NCI-H446 (cell line): ENCODE measurements at places on chromosomes 5 and 9.

- DNase-seq, result no peak
Observed at GRCh38 chr9:90499761-90500160, 142.9 kb downstream of the DIRAS2 start.

DNA sequence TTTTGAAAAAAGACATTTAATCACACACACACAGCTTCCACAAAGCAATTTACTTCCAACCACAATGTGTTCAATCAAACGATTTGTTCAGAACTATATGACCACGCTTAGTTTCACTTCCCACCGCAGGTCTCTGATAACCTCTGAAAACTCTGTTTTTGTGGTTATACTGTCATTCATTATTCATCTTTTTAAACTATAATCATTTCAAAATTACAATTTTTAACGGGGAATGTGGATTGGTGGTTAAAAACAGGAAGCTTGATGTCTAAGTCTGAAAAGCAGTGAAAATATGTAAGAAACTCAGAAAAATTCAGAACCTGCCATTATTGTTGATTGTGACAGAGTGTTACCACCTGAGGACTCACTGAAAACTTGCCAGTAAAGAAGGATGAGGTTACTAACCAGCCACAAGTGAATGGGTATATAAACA is 12.7 kb upstream of the TMEM174 start:
- DNase-seq, result no peak

GRCh38 chr9:125959951-125960619 is 212.9 kb downstream of the PBX3 start:
- no peak for DNase-seq

DNA sequence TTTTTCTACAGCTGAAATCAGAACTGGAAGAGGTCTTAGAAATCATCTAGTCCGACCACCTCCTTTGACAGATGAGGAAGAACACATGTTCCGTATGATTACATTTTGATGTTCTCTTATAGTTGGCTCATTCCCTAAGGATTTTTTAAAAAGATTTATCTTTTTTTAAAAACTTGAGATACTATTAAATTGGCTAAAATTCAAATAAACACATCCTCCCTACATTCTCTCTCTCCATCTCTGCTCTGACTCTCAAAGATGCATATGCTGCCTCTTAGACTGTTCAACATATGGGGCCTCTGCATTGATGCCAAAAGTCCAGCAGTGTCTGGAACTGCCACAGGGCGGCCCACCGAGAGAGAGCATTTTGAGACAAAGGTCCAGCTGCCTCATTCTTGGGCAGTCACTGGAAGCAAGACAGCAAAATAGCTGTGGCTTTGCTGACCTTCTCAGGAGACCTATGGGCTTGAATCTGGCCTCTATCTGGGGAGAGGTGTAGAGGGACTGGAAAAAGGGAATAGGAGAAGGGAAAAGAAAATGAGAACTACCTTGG is 12.8 kb upstream of the TSSK1B start:
- peak; percentile 68 for DNase-seq

DNA sequence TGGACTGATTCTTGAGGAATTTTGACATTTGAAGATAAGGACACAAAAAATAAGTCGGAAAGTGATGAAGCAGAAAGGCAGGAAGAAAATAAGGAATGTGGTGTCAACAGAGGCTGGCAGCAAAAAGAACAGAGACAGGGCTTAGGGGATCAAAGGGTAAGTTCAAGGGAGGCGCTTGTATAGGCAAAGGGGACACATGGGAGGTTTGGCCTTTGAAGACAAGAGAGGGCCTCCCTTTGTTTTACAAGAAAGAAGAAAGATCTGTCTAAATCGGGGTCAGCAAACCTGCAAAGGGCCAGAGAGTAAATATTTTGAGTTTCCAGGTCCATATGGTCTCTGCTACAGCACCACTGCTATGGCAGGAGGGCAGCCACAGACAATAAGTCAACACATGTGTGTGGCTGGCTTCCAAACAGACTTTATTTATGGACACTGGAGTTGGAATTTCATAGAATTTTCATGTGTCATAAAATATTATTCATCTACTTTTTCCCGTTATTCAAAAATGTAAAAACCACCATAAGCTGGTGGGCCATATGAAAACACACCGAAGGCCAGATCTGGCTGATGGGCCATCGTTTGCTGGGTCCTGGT is 112.0 kb upstream of the FBXL7 start:
- DNase-seq, result no peak

DNA sequence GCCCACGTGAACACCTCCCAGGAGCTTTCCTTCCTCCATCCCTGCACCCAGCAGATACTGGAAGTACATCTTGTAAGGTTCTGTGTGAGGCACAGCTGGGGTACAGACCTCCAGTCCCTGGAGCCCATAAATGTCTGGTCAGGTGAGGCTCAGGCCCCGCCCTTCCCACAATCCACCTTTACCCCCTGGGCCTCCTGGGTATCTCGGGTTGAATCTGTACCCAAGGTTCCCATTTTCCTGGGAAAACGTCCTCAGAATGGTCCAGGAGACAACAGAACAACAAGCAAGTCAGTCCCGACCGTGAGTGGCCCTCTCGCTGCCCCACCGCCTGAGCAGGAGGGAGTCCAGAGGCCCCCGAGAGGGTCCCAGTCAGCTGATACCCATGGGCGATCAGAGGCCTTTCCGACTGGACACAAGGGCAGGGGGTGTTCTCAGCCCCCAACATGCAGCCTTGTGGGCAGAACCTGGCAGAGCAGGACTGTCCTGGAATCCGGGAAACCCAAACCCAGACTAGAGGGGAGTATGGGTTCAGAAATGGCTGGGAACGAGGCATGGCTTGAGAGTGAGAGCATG is 4.3 kb downstream of the SPATA31E1 start:
- no peak for DNase-seq

DNA sequence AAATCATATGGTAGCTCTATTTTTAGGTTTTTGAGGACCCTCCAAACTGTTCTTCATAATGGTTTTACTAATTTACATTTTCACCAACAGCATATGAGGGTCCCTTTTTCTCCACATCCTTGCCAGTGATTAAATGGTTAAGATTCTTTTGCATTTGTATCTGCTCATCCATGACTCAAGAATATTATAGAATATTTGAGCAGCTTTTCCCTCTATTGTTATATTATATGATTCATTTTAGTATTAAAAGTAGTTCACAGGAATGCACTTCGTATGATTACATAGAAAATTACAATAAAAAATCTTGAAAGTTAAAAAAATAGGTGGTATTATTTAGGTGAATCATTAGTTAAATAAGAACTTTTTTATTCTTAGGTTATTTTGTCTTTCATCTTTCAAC is 140.7 kb downstream of the WDR70 start:
- DNase-seq, result no peak

- peak; percentile 39 for DNase-seq
Observed at GRCh38 chr5:11683666-11684065, 220.6 kb downstream of the CTNND2 start.

DNA sequence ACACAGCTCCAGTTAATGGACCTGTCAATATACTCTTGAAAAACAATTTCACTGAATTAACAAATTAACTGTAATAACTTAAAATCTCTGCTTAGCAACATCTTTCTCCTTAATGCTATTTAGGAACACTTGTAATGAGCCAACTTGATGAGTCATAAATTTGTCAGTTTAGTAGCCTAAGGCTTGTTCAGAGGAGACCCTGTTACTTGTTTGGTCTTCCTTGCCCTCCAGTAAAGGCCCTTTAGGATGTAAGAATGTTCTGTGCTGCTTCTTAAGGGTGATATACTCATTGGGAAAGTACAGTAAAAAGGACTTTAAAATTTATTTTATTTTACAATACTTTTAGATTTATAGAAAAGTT is 11.4 kb upstream of the MATR3 start:
- DNase-seq, result no peak

GRCh38 chr9:112562235-112562958 is 75.8 kb downstream of the KIAA1958 start:
- no peak for DNase-seq

GRCh38 chr5:92283521-92283920 is 900.4 kb upstream of the ARRDC3 start:
- DNase-seq, result no peak

- no peak for DNase-seq
Observed at GRCh38 chr5:155983954-155984353, 343.0 kb upstream of the SGCD start.

GRCh38 chr9:69097064-69097463 is 61.5 kb downstream of the FXN start:
- no peak for DNase-seq

DNA sequence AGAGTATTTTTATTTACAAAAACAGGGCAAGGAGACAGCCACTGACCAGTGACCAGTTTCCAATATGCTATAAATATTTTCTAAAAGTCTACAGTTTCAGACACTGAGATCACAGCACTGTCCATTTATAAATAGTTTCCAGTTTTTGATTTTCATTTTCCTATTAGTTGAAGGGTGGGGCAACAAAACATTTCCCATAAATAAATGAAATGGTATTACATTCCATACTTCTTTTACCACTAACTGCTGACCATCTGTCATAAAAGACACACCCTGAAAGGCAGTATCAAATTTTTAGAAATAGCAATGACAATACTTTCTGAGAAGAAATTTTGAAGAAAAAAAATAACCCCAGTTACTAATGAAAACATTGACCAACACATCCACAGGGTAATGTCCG is 126.7 kb downstream of the ARSB start:
- DNase-seq, result no peak

GRCh38 chr5:80644900-80645299 is 9.6 kb upstream of the MSH3 start:
- no peak for DNase-seq

GRCh38 chr9:91274949-91275492 is 86.7 kb downstream of the AUH start:
- no peak for DNase-seq

- DNase-seq, result peak; percentile 99
Observed at GRCh38 chr5:74895906-74896305, 29.7 kb upstream of the FAM169A start.

- DNase-seq, result no peak
Observed at GRCh38 chr5:72857396-72857795, 40.9 kb downstream of the TNPO1 start.

DNA sequence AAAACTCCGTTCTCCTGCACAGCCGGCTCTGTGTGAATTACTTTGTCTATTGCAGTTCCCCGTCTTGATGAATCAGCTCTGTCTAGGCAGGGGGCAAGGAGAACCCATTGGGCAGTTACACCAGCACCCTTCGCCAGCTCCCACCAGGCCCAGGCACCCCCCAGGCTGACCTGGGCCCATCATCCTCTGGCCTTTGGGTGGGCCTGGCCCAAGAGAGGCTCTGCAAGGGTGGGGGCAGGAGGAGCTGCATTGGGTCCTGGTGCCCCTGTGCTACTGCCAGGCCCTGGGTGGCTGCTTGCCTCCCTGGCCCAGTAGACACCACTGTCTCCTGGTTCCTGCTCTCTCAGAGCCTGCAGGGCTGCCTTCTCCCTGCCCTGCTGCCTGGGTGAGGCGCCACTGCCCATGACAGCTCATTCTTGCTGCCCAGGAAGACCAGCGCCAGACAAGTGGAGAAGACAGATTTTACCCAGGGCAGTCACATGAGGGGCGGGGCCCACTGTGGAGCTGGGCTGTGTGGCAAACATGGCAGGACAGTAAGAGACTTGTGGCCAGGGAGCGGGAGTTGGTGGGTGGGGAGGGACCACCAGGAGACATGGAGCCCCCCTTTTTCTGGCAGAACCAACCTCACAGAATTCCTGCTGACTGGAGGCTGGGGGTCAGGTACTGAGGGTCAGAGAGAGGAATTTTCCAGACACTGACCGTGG is 67.2 kb downstream of the MRPL36 start:
- no peak for DNase-seq

DNA sequence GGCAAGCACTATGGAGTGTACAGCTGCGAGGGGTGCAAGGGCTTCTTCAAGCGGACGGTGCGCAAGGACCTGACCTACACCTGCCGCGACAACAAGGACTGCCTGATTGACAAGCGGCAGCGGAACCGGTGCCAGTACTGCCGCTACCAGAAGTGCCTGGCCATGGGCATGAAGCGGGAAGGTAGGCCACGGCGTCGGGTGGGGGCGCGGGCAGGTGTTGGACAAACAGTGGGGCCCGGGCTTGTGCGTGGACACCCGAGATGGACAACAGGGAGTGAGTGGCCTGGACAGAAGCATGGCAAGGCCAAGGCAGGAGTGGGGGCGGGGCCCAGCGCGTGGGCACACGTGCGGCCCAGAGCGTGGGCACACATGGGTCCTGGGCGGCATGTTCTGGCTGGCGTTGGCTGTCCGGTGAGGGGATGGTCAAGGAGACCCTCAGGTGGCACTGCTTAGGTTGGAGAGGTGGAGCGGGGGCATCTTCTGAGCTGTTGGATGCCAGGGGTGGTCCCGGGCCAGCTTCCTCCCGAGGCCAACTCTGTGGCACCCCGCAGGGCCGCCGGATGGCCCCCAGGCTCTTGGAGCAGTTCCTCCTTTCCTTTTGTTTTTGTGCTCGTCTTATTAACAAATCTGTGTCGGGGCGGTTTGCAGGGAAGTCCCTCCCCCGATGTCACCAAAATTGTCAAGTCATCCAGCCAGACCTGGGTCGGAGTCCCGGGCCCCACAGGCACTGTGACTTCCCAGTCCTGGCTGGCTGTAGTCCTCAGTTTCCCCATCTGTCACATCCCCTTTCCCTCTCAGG is 82.9 kb downstream of the RXRA start:
- DNase-seq, result no peak

GRCh38 chr5:143174714-143175398 is 228.6 kb downstream of the NR3C1 start:
- no peak for DNase-seq

DNA sequence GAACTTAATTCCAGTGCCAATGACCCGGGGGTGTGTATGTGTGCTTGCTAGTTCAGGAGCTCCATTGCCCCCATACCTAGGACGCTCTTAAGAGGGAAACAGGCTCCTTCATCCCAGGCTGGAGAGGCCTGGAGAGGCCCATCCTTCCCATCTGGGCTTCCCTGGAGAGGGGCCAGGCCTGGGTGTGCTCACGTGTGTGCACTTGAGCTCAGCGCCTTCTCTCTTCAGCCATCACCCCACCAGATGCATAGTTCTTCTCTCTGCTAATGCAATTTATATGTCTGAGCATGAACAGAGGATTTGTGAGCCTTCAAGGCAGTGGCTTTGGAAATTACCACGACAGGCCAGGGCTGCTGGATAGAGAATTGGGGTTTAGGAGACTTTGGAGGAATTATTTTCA is 48.6 kb upstream of the SHB start:
- peak; percentile 91 for DNase-seq
